Stimulated activated CD8-positive, alpha-beta memory T cell treated with anti-CD3 and anti-CD28 coated beads, Interleukin-4, amount 100 ng/mL, for 4 hours (primary cell): ENCODE measurements at places on chromosomes 16 and 17.
A peak's percentile ranks its signal among the peaks of the same experiment; 100 is the strongest.

GRCh38 chr17:77778636-77779489, 179.6 kb upstream of the TNRC6C start:
- no peak for DNase-seq

- no peak for DNase-seq
Measured at GRCh38 chr17:51860954-51861561, 297.5 kb downstream of the CA10 start.

GRCh38 chr17:15453782-15454181, 13.6 kb downstream of the CDRT4 start:
- DNase-seq, result no peak

DNA sequence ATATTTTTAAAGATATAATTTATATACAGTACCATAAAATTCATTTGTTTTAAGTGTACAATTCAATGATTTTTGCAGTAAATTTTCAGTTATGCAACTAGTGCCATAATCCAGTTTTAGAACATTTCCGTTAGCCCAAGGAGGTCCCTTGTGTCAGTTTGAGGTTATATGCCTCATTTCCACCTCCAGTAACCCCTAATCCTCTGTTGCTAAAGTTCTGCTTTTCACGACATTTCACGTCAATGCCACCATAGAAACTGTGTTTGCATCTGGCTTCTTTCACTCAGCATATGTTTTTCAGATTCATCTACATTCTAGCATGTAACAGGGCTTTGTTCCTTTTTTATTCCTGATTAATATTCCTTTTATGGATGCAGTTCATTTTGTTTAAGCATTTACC, 42.4 kb upstream of the NUDT7 start:
- no peak for DNase-seq

DNA sequence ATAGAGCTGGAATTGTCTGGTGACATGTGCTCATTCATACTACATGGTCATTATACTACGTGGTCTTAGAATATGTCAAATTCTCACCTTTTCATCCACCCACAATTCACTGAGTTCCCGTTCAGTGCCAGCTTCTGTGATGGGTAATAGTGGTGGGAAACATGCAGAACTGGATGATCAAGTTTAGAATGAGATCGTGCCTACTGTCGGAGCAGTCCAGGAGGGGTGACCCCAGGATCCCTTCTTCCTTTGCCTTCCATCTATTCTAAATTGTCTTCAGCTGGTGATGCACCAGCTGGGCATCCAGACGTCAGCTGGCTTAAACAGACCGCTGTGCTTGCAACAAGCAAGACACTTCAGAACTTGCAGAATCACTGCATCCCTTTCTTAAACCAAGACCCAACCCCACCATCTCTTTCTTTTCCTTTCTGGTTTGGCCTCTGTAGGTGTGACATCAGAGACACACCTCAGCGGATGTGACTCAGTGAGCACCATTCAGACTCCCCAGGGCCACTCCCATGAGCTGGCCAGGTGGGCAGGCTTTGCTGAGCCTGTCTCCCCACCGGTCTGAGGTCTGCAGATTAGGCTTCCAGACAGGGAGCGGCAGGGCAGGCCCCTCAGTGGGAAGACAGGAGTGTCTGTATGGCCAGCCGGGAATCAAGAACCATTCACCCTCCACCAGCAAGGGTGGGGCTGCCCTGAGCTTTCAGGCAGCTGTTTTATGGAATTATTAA, 18.1 kb downstream of the C17orf100 start:
- DNase-seq, result no peak

DNA sequence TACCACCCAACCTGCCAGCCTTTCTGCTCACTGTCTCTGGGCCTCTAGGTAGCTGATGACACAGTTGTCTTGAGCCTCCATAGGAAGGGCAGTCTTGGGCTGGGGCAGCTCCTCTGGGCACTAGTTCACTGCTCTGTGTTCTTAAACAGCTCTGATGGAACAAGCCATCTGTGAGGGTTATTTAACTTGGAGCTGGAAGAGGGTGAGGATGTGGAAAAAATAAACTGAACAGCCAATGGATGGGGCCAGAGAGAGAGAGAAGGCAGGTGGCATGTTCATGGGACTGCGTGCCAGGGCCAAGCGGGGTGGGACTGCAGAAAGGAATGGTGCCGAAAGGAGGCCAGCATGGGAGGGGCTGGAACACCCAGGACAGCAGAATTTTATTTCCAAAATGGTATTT, 52.6 kb downstream of the HIC1 start:
- DNase-seq, result no peak

- no peak for DNase-seq
Measured at GRCh38 chr16:57004387-57005250, 15.3 kb downstream of the NLRC5 start.

DNA sequence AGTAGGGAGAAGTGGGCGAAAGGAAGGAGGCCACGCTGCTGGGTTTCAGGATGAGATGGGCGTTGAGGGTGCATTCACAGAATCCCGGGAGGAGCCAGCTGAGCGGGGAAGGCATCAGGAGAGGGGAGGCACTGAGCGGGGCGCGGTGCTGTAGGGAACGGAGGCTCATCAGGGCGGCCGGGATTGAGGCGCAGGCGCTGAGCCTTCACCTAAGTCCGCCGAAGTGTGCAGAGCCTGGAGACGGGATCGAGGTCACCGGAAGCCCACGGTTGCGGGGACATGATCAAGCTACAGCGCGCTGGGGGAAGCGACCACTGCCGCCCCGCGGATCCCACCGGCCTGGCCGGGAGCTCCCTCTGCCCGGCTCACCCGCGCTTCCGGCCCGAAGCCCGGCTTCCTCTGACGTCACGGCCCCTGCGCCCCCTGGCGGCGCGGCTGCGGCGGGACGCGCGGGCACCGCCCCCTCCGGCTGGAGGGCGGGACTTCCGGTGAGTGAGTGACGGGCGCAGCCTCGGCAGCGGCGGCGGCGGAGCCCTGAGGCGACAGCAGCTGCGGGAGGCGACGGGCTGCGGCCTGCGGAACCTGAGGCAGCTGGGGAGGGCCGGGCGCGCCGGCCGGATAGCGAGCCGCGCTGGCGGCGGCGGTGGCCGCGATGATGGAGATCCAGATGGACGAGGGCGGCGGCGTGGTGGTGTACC, at the start of gene MAPK8IP3:
TSS of gene MAPK8IP3 (plus strand) at position 508 of the 698 bp plus-strand sequence. CDS start at position 653, 145 bp downstream.
- peak; percentile 90 for DNase-seq

DNA sequence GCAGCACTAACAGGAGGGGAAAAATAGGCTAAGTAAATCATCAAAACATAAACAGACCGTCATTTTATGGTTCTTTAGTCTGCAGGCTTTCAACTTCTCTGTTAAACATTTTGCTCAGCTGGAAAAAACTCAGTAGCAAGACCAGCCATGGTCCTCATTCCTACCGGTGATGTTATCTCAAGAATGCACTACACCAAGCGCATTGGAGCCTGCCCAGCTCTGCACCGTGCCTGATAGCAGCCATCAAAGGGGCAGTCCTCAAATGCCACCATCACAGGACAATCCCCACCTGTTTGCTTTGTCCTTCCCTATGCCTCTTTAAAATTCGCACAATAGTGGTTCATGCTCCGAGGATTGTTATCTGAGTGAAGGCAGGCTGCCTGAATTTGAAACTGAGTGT, 181.5 kb upstream of the MON1B start:
- no peak for DNase-seq

GRCh38 chr16:85969159-85969558, 70.2 kb downstream of the IRF8 start:
- DNase-seq, result no peak

DNA sequence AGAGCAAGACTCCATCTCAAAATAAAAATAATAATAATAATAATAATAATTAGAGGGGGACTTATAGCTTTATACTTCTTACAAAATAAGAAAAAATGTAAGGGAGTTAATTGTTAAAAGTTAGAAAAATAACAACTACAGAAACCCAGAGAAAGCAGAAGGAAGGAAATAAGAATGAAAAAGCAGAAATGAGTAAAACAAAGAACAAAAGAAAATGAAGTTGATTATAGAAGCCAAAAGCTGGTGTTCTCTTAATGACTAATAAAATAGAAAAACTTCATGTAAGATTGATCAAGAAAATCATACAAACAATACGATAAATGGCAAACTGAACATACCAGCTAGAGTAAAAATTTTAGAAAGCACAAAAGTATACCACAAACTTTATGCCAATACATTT, 6.8 kb upstream of the NSMCE1 start:
- no peak for DNase-seq

DNA sequence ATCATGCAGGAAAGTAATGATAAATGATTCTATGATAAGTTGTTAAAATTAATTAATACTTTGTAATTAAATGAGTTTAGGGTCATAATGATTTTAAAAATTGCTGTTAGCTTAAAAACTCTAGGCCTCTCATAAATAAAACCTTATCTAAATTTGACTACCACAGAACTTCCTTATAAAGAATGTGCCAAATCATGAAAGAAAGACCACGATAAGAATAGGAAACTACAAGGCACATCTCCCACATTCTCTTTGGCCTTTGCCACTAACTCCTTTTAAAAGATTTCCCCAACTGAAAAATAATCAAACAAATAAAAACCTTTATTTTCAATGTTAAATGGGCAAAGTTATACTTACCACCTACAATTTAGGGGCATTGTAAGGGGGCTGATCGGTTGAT, 164.6 kb upstream of the C17orf78 start:
- no peak for DNase-seq

DNA sequence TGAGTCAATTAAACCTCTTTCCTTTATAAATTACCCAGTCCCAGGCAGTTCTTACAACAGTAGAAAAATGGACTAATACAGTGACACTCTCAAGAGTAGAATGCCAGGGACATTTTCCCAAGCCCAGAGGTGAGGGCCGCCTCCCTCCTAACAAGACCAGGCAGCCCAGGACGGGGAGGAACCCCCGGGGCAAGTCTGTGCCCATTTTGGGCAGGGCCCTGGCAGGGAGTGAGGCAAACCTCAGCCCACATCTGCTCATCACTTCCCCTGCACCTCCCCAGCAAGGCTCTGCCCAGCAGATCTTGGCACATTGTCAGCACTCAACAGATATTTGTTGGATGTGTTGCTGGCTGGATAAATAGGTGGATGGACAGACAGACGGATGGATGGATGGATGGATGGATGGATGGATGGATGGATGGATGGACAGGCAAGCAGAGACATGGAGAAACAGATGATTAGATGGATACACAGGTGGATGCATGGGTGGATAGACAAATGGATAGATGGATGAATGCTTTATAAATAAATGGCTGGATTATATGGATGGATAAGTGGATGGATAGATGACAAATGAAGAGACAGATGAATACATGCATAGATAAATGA, 271.3 kb downstream of the PARN start:
- DNase-seq, result no peak

- DNase-seq, result no peak
Measured at GRCh38 chr16:57091975-57092785, at the start of gene CPNE2. TSS of gene CPNE2 (plus strand) at chr16:57092583. CDS start at chr16:57110743, 18,160 bp downstream.

DNA sequence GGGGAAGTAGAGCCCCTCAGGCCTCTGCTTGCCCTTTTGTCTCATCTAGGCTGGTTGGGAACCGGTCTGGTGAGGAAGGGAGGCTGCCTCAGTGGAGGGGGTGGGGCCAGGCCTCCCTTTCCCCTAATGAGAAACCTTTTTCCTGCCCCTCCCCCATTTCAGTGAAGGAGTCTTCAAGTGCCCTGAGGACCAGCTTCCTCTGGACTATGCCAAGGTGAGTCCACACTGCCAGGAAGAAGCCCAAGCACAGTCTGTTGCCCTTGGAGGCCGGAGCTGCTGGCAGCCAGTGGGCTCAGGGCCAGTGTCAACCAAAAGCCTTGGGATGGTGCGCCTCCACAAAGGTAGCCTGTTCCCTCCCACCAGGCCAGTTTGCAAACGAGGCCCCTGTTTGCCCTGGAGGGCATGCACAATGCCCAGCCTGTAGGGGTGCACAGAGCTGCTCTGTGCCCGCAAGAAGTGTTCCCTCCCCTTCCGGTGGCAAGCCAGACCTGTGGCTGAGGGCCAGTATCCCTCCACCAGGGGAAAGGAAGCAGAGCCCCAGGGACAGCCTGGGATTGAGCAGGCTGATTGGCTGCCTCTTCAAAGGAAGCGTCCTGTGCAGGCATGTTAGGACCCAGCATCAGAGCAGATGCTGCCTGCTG, 3.4 kb downstream of the TRAF4 start:
- no peak for DNase-seq

DNA sequence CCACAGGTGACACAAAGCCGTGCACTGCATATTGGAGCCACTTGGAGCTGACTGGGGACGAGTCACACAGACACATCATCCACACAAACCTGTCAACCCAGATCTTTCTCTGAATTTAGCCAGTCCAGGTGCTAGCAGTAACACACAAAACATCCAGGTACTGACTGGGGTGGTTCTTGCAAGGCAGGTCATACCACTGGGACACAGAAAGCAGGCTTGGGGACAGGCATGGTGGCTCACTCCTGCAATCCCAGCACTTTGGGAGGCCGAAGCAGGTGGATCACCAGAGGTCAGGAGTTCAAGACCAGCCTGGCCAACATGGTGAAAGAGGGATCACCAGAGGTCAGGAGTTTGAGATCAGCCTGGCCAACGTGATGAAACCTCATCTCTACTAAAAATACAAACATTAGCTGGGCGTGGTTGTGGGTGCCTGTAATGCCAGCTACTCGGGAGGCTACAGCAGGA, 14.9 kb downstream of the ENPP7 start:
- no peak for DNase-seq

GRCh38 chr16:87608400-87608985, 6.2 kb downstream of the JPH3 start:
- DNase-seq, result no peak

DNA sequence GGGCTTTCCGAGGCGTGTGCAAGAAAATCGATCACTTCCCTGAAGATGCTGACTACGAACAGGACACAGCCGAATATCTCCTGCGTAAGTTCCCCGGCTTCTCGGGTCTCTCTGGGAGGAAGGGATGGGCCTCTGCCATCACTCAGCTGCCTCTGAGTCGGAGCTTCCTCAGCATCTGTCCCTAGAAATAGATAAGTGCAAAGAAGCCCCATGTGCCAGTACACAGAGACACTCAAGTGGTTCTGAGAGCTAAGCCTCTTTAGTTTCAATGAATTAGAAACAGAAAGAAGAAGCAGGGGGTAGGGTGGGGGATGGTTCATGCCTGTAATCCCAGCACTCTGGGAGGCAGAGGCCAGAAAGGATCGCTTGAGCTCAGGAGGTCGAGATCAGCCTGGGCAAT, 90.6 kb downstream of the CACNG3 start:
- DNase-seq, result no peak

DNA sequence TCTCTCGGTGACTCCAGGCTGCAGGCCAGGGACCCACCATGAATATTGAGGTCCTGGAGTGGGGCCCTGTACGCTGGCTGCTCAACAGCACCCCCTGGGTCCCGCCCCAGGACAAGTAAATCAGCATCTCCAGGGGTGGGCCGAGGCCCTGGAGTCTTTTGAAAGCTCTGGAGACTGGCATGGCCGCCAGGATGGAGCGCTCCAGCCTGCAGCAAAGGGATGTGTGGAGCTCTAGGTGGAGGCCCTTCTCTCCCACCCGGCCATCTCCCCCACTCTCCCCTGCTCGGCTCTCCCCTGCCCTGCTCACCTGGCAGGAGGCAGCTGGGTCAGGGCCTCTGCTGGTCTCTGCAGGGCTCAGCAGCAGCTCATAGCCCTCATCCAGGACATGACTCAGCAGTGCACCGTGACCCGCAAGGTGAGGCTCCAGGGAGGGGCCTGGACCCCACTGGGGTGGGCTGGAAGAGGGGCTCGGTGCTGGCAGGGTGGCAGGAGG, 16.6 kb downstream of the SGSH start:
- no peak for DNase-seq

GRCh38 chr16:55495616-55496289, 13.1 kb upstream of the LPCAT2 start:
- DNase-seq, result no peak
